ENCODE measurements at places on chromosomes 11 and 22. TPM values are rescaled to one million over a fixed set of nuclear protein-coding genes. Genes with fewer than 3 reads are reported as not detected.

DNA sequence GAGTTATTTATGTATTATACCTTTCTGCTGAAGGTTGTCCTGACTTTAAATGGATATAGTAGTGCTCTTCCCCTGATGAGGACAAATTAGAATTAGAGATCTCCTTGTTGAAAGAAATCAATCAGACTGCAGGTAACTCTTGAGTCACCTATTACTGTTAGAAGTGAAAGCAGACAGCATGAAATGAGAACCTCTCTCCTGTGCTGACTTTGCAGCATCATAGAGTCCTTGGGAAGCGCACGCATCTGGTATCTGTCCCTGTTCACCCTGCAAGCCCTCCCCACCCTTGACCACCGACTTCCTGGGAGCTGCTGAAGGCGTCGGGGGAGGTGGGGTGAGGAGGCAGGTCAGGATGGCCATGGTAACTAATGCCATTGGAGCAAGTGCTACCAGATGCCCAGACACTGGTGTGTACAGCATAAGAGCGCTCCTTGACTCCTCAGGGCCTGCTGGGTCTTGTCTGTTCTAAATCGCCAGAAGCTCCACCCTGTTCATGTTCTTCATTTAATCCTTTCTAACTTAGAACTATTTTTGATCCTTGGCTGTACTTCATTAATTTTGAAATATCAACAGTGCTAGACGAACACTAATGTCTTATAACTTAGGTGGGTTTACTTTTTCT is 143.9 kb downstream of the WNT7B start:
- no peak overlapping the region for H3K27ac ChIP-seq
- no peaks in the 10 kb centered on the region for H3K27me3 ChIP-seq
- H3K4me3 ChIP-seq = no peak overlapping the region
- H3K4me1 ChIP-seq = no peaks in the 10 kb centered on the region

- H3K4me1 ChIP-seq = peaks cover 7% of the 10 kb centered on the region
- no peaks in the 10 kb centered on the region for H3K36me3 ChIP-seq
- peaks cover 26% of the 10 kb centered on the region for H3K27me3 ChIP-seq
- DNase-seq = no peak
- no peak overlapping the region for H3K4me3 ChIP-seq
Observed at GRCh38 chr22:27538666-27539065, 262.9 kb downstream of the MN1 start.

GRCh38 chr11:93481279-93481678 is 61.9 kb downstream of the SMCO4 start:
- no peak overlapping the region for H3K4me3 ChIP-seq
- H3K4me1 ChIP-seq = peaks cover 3% of the 10 kb centered on the region
- no peak for DNase-seq
- no peaks in the 10 kb centered on the region for H3K27me3 ChIP-seq
- H3K27ac ChIP-seq = no peak overlapping the region

DNA sequence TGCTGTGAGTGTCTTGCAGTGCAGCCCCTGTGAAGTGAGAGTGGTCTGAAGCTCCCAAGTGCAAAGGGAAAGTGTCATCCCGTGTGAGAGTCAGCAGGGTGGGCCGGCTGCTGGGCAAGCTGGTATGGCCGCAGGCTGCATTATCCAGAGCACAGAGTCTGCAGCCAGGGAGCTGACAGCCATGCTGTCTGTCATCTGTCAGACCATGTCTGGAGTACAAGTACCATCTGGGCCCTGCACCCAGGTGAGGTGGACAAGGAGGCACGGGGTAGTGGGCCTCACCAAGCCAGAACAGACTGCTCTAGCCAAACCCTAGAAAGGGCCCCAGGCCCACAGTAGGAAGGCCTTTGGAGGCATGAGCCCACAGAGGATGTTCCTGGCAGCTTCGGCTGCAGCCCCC is 20.2 kb downstream of the LMO1 start:
- no peak for DNase-seq
- H3K4me3 ChIP-seq = no peak overlapping the region
- H3K27ac ChIP-seq = no peak overlapping the region
- no peaks in the 10 kb centered on the region for H3K4me1 ChIP-seq
- H3K36me3 ChIP-seq = no peaks in the 10 kb centered on the region

- peaks cover 57% of the 10 kb centered on the region for H3K27me3 ChIP-seq
- no peak overlapping the region for H3K27ac ChIP-seq
- peaks cover 25% of the 10 kb centered on the region for H3K4me1 ChIP-seq
- peak overlapping the region; percentile 6 for H3K4me3 ChIP-seq
Observed at GRCh38 chr11:72239313-72239848, 4.6 kb downstream of the PHOX2A start.

Gene CEP126
- 5.9 TPM for polyA plus RNA-seq

Gene UBQLN3
- polyA plus RNA-seq = not detected

Gene CNIH2
- polyA plus RNA-seq = 8.0 TPM

All from large intestine (tissue), 12 donors.